Type B pancreatic cell (in vitro differentiated cells): ENCODE measurements at places on chromosomes 5 and 9.

DNA sequence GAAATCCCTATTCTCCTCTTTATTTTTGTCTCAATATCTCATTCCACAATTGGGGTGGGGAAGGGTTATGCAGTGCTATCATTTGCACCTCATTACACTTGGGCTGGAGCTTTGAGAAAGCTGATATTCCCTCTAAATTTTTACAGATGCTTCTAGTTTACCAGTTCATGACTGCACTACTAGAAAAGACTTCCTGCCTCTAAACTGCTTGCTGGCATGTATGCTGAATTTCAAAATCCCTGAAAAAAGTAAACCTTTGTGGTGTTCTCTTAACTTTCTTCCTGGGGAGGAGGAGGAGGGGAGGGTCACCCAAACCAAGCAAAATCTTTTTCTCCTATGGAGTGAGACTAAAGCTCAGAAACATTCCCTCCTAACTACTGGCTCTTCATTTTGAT is 45.1 kb downstream of the BNC2 start:
- H3K27me3 ChIP-seq, result no peaks in the 10 kb centered on the region
- H3K4me3 ChIP-seq, result peak overlapping the region; percentile 59
- peak overlapping the region; percentile 95 for H3K27ac ChIP-seq
- H3K4me1 ChIP-seq, result peaks cover 50% of the 10 kb centered on the region
- no peak for DNase-seq
- H3K36me3 ChIP-seq, result no peaks in the 10 kb centered on the region

GRCh38 chr5:103445426-103446035 is 117.1 kb downstream of the NUDT12 start:
- peaks cover 17% of the 10 kb centered on the region for H3K4me1 ChIP-seq
- H3K27ac ChIP-seq, result peak overlapping the region; percentile 27
- no peaks in the 10 kb centered on the region for H3K36me3 ChIP-seq
- no peak for DNase-seq
- H3K4me3 ChIP-seq, result no peak overlapping the region

GRCh38 chr9:36341936-36342577 is 58.0 kb downstream of the RNF38 start:
- peaks cover 47% of the 10 kb centered on the region for H3K36me3 ChIP-seq
- no peak for DNase-seq
- H3K27me3 ChIP-seq, result no peaks in the 10 kb centered on the region
- H3K27ac ChIP-seq, result no peak overlapping the region
- H3K4me3 ChIP-seq, result no peak overlapping the region

GRCh38 chr5:135437422-135437795 is 9.7 kb downstream of the DCANP1 start:
- H3K4me1 ChIP-seq, result peaks cover 44% of the 10 kb centered on the region
- H3K4me3 ChIP-seq, result no peak overlapping the region
- peak; percentile 45 for DNase-seq
- H3K27ac ChIP-seq, result no peak overlapping the region

DNA sequence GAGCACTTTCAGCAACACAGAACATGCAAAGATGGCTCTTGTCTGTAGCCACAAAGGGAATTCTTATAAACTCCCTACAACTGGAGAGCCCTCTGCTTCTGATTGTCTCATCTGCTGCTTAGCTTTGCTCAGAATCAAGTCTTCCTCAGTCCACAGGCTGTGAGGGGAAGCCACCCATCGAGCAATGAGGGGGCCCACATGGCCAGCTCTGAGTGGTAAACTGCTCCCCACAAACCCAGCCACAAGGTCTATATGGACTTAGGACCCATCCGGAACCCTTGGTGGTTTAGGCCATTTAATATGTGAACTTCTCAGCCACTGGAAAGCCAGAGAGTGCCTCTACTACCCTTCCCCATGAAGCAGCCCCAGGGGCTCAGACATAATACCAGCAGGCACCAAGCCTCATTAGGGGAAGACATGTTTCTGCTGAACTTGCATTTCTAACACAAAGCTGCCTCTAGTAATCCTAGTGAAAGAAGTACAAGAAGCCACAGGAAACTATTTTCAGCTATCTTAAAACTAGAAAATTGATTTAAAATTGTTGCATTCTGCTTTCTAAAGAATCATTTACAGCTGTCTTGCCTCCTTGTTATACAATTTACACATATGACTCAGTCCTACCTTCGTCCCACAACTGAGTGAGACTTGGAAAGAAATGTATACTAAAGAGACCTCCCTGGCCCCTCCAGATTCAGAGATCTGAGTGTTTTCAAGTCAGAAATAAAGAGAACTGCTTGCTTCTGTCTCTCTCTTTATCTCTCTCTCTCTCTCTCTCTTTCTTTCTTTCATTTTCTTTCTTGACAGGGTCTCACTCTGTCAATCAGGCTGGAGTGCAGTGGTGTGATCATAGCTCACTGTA is 90.2 kb downstream of the ESM1 start:
- DNase-seq, result no peak
- H3K27ac ChIP-seq, result no peak overlapping the region
- H3K27me3 ChIP-seq, result peaks cover 24% of the 10 kb centered on the region
- H3K36me3 ChIP-seq, result no peaks in the 10 kb centered on the region
- H3K4me1 ChIP-seq, result peaks cover 5% of the 10 kb centered on the region

DNA sequence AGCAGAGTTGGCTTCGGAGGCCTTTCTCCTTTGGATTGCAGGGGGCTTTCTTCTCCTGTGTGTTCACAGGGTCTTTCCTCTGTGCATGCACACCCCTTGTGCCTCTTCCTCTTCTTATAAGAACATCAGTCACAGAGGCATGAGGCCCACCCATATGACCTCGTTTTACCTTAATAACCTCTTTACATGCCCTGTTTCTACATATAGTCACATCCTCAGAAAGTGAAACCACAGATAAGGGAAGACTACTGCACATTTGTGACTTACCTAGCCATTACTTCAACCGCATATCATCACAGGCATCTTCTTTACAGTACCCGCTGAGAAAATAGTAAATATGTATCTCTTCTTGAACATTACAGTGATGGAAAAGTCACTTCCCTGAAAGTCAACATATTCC is 204.9 kb upstream of the TARS1 start:
- peaks cover 23% of the 10 kb centered on the region for H3K4me1 ChIP-seq
- no peak overlapping the region for H3K27ac ChIP-seq
- no peaks in the 10 kb centered on the region for H3K36me3 ChIP-seq
- H3K27me3 ChIP-seq, result no peaks in the 10 kb centered on the region
- no peak for DNase-seq
- H3K4me3 ChIP-seq, result no peak overlapping the region

GRCh38 chr5:39755452-39755851 is 330.7 kb upstream of the DAB2 start:
- no peaks in the 10 kb centered on the region for H3K27me3 ChIP-seq
- H3K27ac ChIP-seq, result no peak overlapping the region
- no peak overlapping the region for H3K4me3 ChIP-seq
- DNase-seq, result no peak

GRCh38 chr5:74107899-74108298 is 481.9 kb downstream of the ARHGEF28 start:
- DNase-seq, result no peak
- peaks cover 17% of the 10 kb centered on the region for H3K4me1 ChIP-seq
- H3K27me3 ChIP-seq, result no peaks in the 10 kb centered on the region
- H3K27ac ChIP-seq, result no peak overlapping the region
- H3K4me3 ChIP-seq, result no peak overlapping the region

DNA sequence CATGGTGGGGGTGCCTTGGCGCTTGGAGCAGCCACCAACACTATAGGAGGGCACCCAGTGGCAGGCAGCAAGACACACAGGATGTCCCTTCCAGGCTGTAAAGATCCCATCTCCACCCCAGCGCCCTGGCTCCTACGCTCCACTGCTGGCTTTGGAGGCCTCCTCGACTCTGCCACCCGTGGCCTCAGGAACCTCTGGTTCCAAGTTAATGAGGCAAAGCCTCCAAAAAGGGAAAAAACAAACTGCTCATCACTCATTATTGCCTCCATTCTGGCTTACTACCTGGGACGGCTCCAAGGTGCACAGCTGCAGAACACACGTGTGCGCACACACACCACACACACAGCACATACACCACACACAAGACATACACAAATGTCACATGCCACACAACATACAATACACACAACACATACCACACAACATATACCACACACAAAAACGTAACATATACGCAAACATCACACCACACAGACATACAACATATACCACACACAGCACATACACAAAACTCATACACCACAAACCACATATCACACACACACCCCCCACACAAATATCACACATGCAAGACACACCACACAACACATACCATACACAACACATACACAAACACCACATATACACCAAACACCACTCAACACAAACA is 45.3 kb downstream of the ROR2 start:
- peaks cover 55% of the 10 kb centered on the region for H3K4me1 ChIP-seq
- no peak for DNase-seq
- no peak overlapping the region for H3K4me3 ChIP-seq
- H3K36me3 ChIP-seq, result peaks cover 4% of the 10 kb centered on the region
- no peak overlapping the region for H3K27ac ChIP-seq

DNA sequence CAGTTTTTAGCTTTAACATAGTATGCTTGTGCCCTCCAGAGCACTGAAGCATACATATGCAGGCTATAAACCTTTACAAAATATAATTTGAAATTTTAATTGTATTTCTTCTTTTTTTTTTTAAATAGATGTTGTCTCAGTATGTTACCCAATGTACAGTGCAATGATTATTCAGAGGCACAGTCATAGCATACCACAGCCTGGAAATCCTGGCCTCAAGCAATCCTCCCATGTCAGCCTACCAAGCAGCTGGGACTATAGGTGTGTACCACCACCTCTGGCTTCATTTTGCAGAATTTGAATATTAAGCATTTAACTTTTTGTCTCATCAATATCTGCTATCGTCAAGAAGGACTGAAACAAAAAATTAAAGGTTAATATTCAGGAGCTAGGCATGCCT is 16.9 kb upstream of the ZNF782 start:
- DNase-seq, result no peak
- no peaks in the 10 kb centered on the region for H3K36me3 ChIP-seq
- H3K4me1 ChIP-seq, result peaks cover 14% of the 10 kb centered on the region
- H3K27ac ChIP-seq, result no peak overlapping the region
- H3K27me3 ChIP-seq, result no peaks in the 10 kb centered on the region

DNA sequence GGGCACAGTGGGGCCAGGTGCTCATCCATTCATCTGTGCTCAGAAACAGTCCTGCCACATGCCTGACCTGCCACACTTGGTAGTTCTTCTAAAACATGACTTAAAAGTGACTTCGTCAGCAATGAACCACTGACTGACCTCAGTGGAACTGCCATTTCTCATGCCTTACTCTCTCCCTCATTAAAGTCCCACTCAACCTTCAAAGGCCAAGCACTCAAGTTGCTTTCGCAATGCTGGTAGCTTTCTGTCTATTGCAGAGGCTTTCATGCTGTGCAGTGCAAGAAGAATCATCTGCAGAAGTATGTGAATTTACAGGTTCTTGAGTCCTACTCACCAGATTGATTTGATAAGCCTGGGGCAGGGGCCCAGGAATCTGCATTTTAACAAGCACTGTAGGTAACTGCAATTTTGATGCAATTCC is 23.9 kb downstream of the B4GALT1 start:
- H3K36me3 ChIP-seq, result peaks cover 12% of the 10 kb centered on the region
- H3K4me3 ChIP-seq, result peak overlapping the region; percentile 40
- H3K4me1 ChIP-seq, result peaks cover 44% of the 10 kb centered on the region
- peak overlapping the region; percentile 78 for H3K27ac ChIP-seq
- DNase-seq, result no peak

DNA sequence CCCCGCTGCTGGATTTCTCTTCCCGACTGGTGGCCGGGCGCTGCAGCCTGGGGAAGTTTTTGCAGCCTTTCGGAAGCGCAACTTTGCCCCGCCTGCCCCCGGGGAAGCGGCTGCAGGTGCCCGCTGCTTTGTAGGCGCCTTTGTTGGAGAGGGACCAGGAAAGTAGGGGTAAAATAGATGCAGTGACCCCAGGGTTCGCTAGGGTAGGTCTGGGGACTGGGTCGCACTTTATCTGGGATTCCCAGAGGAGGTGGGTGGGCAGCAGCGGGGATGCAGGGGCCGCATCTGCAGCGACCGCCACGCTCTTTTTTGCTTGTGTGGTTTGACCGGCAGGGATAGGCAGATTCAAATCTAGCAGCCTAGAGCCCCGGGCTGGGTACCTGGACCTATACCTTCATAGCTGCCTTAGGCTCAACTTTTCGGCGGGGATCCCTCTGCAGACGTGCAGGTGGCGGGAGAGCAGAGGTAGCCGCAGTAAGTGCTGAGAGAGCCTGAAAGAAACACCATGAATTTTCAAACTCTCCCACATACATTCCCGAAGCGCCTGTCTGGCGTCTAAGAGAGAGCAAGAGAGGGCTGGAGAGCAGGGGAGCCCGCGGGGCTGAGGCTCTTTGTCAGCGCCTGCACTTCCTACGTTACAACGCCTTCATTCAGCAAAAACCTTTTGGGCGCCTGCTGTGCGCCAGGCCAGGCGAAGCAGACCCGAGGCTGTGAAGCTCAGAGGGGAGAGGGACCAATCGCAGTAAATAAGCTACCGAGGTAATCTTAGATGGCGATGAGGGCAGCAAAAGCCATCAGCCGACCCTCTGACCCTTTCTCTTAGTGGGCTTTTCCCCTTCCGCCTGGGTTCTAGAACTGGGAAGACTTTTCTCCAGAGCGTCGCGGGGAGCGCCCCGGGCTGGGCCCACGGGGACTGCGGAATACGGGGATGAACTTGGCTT is 642 bp downstream of the SV2C start:
- H3K27me3 ChIP-seq, result peaks cover 92% of the 10 kb centered on the region
- DNase-seq, result no peak
- peak overlapping the region; percentile 39 for H3K27ac ChIP-seq
- no peaks in the 10 kb centered on the region for H3K36me3 ChIP-seq
- peak overlapping the region; percentile 92 for H3K4me3 ChIP-seq

GRCh38 chr5:155655569-155655968 is 642.0 kb downstream of the KIF4B start:
- no peaks in the 10 kb centered on the region for H3K36me3 ChIP-seq
- no peak overlapping the region for H3K4me3 ChIP-seq
- no peak overlapping the region for H3K27ac ChIP-seq
- no peaks in the 10 kb centered on the region for H3K27me3 ChIP-seq
- H3K4me1 ChIP-seq, result no peaks in the 10 kb centered on the region

GRCh38 chr5:170254056-170254455 is 21.3 kb downstream of the C5orf58 start:
- no peak overlapping the region for H3K27ac ChIP-seq
- DNase-seq, result no peak
- no peaks in the 10 kb centered on the region for H3K36me3 ChIP-seq
- H3K4me3 ChIP-seq, result no peak overlapping the region

- H3K4me3 ChIP-seq, result no peak overlapping the region
- peaks cover 5% of the 10 kb centered on the region for H3K36me3 ChIP-seq
- DNase-seq, result no peak
- no peaks in the 10 kb centered on the region for H3K4me1 ChIP-seq
These were observed 52.6 kb downstream of the NDUFS4 start for GRCh38 chr5:53613061-53613460.
